ENCODE measurements at places on chromosomes 6 and 20.
A peak's percentile ranks its signal among the peaks of the same experiment; 100 is the strongest.

GRCh38 chr6:72635636-72636035, 13.8 kb downstream of the KCNQ5 start:
- no peak for DNase-seq

- no peak for DNase-seq
Measured at GRCh38 chr6:136007345-136007744, 155.8 kb downstream of the PDE7B start.

GRCh38 chr6:140847262-140847645, 1285.5 kb upstream of the GJE1 start:
- DNase-seq, result no peak

DNA sequence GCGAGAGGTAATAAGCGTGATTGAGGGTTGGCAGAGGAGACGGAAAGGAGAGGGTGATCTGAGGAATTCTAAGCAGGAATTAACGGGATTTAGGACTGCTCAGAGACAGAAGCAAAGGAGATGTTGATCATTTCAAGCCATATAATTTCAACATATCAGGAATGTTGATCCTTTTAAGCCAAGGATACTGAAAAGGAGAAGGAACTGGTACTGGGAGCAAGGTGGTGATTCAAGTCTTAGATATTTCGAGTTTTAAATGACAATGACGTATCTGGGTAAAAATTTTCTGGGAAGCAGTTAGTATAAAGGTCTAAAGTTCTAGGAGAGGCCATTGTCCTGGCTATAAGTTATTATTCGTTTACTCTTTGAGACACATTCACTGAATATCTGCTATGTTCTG, 91.3 kb upstream of the OGFRL1 start:
- no peak for DNase-seq

GRCh38 chr6:129543981-129544380, 166.0 kb downstream of the ARHGAP18 start:
- no peak for DNase-seq

DNA sequence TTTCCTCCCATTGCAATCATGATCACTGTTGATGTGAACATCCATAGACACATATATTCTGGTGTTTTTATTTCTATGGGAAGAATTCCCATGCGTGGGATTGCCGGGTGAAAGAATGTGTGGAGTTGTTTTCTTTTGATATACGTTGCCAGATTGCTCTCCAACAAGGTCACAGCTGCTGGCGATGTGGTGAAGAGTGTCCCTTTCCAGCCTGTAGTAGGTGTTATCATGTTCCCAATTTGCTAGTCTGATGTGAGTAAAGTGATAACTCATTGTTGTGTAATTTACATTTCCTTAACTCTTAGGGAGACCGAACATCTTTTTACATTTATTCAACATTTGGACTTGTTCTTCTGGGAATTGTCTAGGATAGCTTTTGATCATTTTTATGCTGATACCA, 14.5 kb upstream of the ELMO2 start:
- DNase-seq, result no peak

DNA sequence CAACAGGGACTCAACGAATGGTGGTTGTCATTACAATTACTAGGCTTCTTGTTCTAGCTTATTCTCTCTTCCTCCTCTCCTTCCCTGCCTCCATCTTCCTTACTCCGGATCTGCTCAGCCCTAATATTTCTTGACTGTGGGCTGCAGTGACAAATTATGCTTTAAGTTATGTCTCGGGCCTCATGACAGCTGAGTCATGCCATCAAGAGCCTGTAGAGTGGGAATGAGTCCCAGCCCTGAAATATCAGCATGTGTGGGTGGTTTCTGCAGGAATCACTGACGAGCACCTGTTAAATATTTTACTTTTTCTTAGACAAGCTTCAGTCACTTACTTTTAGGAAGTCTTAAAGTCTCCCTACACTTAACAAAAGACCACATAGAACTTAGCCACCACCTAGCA, 83.1 kb upstream of the CBLN4 start:
- DNase-seq, result no peak

DNA sequence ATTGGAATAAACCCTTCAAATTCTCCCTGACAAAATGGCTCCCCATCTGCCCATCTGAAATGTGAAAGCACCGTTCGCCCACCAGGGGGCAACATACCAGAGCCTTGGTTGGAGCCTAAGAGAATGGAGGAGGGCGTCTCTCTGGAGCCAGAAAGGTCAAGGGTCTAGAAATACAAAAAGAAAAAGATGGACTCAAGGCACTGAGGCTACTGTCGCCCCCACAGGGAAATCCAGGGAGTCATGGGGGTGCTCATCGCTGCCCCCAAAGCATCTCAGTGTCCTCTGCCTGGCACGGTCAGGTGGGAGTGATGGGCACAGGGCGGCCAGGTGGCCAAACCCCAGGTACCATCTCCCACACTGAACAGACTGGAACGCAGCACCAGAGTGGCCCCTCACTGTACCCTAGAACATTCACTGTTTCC, 136.3 kb downstream of the ZMYND8 start:
- peak; percentile 10 for DNase-seq

DNA sequence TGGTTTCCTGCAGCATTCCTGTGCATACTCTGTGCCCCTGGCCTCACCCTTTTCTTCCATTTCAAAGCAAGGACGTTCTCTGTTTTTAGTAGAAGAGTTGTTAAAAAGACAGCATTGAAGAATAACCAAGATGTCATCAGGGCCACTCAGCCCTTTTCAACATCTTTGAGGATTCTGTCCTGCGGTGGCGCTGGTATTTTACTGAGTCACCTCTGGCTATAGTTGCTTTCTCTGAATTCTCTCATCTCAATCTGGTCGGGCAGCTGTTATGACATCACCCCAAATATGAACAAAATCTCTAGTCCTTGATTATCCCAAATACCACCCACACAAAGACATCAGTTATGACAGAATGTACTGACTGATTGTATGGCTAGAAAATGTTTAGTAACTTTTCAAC, 204.2 kb downstream of the GRIK2 start:
- peak; percentile 19 for DNase-seq

DNA sequence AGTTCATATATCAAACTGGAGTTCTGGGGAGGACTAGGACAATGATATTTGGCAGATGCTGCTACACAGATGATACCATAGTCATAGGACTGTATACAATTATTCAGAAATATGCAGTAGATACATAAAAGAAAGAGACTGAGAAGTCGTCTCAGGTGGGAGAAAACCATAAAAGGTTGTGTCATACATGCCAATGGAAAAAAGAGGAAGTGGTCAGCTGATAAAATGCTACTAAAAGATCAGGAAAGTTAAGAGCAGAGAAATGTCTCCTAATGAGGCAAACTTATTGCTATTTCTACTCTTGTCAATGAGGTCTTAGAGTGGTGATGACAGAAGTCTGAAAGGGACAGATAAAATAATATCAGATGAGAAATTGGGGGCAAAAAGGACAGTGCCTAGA, 407.6 kb downstream of the COL12A1 start:
- DNase-seq, result no peak

GRCh38 chr20:4613718-4614620, 107.7 kb upstream of the PRND start:
- DNase-seq, result peak; percentile 54

GRCh38 chr20:21713901-21714296, 8.4 kb downstream of the PAX1 start:
- DNase-seq, result no peak

GRCh38 chr20:26208296-26209091, 511.8 kb upstream of the ZNF337 start:
- no peak for DNase-seq

Data from HCT116 (cell line).